ENCODE measurements at places on chromosomes 13 and 19.

- DNase-seq = no peak
These were observed 2743.3 kb upstream of the PCDH20 start for GRCh38 chr13:64158908-64159307.

GRCh38 chr13:100988921-100989320 lies 314.3 kb upstream of the TMTC4 start:
- DNase-seq = no peak

GRCh38 chr13:66612983-66613382 lies 617.2 kb downstream of the PCDH9 start:
- DNase-seq = no peak

DNA sequence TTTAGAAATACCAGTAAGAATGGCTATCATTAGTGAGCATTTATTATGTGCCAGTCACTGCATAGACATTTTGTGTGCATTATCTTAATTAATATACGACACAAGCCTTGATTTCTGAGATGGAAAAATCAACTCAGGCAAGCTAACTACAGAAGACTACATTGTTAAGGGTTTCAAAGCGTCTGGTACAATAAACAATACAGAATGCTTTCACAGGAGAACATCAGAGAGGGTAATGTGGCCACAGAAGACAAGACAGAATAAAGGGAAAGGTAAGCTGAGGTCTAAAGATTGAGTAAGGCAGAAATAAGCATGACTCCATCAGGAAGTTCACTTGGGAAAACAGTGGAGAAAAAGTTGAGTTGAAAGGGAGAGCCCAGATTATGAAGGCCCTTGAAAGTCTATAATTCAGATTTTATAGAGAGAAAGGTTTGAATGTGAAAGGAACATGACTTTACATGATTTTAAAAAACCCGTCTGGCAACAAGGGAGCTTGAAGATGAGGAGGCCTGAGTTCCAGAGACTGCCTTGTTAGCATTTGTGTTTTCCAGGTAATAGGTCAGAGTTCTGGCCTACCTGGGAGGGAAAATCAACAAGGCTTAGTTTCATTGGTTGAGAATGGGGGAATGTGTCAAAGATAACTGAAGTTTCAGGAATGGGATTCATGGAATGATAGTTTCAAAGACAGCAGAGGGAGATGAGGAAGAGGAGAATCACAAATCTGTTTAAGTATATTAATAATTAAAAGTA lies 1.8 kb upstream of the MBNL2 start:
- no peak for DNase-seq

GRCh38 chr19:5637971-5638370 lies 15.1 kb downstream of the SAFB start:
- DNase-seq = no peak

DNA sequence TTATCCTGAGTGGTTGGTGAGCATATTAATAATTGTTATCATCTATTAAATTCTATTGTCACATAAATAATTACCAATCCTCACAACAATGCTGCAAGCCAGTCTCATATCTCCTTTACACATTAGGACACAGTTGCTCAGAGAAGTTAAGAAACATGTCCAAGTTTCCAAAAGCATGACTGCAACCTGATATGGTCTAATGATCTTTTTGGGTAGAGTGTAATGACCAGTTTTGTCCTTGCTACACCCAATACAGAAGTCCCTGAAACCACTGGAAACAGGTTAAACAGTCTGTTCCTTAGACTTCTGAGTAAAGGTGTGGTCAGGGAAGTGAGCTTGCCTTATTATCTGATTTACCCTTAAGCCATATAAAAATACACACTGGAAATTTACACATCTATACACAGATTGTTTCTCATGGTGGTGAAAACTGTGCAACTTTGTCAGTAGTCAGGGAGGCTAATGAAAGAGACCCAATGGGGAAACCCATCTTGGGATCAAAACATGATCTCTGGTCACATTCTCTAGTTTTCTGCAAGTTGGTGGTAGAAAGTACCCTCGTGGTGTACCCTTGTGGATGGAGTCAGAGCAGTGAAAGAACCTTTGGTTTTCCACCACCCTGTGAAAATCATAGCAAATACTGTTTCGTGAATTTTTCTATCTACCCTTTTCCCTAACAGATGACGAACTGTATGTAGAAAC lies 146.0 kb upstream of the KLF12 start:
- DNase-seq = no peak

DNA sequence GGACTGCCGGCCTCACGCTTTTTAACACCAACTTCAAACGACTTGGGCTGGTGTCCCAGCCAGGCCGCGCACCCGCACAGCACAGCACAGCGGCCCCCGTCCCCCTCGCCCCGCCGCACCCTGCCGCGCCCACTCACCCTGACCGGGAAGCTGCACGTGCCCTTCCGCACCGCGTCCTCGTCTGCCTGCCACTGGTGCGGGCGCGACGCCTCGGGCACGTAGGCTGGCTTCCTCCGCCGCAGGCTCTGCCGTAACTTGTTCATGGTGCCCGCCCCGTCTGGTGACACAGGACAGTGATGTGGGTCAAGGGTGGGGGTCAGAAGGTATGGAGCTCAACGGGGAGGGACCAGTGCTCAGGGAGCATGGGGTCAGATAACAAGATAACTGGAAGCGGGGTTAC lies 6.2 kb downstream of the NUMBL start:
- DNase-seq = no peak

GRCh38 chr19:29764361-29764760 lies 47.4 kb upstream of the CCNE1 start:
- no peak for DNase-seq

GRCh38 chr13:85666356-85666755 lies 132.9 kb downstream of the SLITRK6 start:
- no peak for DNase-seq

- no peak for DNase-seq
These were observed 144.2 kb upstream of the VSTM2B start for GRCh38 chr19:29381353-29382203.
